Endodermal cell (in vitro differentiated cells): ENCODE measurements at places on chromosomes 2 and 18. TPM values are rescaled to one million over a fixed set of nuclear protein-coding genes. Genes with fewer than 3 reads are reported as not detected.
A peak's percentile ranks its signal among the peaks of the same experiment; 100 is the strongest.

- peaks cover 33% of the 10 kb centered on the region for H3K27me3 ChIP-seq
- DNase-seq: peak; percentile 77
- H3K4me3 ChIP-seq: peak overlapping the region; percentile 81
- no peaks in the 10 kb centered on the region for H3K36me3 ChIP-seq
- no peak overlapping the region for H3K27ac ChIP-seq
Measured at GRCh38 chr2:197309691-197310231, 819 bp downstream of the ANKRD44 start.

- no peaks in the 10 kb centered on the region for H3K27me3 ChIP-seq
- H3K27ac ChIP-seq: no peak overlapping the region
- no peaks in the 10 kb centered on the region for H3K36me3 ChIP-seq
- no peak for DNase-seq
- H3K4me1 ChIP-seq: peaks cover 10% of the 10 kb centered on the region
- no peak overlapping the region for H3K4me3 ChIP-seq
Measured at GRCh38 chr18:76837071-76837470, 14.7 kb downstream of the ZNF236 start.

GRCh38 chr2:137947032-137947727 lies 17.1 kb upstream of the HNMT start:
- no peak for DNase-seq
- H3K36me3 ChIP-seq: no peaks in the 10 kb centered on the region
- H3K27me3 ChIP-seq: peaks cover 6% of the 10 kb centered on the region
- no peaks in the 10 kb centered on the region for H3K4me1 ChIP-seq
- H3K4me3 ChIP-seq: no peak overlapping the region

DNA sequence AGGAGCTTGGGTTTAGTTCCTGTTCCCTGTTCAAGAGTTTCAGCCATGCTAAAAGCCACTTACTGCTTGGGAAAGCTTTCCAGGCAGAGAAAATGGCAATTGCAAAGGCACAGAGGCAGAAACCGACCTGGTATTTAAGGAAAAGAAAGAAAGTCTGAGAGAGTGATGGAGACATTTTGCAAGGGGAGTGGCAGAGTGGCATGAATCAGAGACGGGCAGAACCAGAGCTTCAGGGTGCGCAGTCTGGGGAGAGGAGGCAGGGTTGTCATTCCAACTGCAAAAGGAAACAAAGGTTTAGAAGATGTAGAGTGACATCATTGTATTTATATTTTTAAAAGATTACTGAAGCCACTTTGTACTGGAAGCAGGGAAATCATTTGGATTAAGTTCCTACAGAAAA lies 14.9 kb upstream of the GNAL start:
- H3K36me3 ChIP-seq: no peaks in the 10 kb centered on the region
- DNase-seq: peak; percentile 7
- H3K27me3 ChIP-seq: no peaks in the 10 kb centered on the region
- no peak overlapping the region for H3K4me3 ChIP-seq
- peaks cover 2% of the 10 kb centered on the region for H3K4me1 ChIP-seq
- H3K27ac ChIP-seq: no peak overlapping the region

DNA sequence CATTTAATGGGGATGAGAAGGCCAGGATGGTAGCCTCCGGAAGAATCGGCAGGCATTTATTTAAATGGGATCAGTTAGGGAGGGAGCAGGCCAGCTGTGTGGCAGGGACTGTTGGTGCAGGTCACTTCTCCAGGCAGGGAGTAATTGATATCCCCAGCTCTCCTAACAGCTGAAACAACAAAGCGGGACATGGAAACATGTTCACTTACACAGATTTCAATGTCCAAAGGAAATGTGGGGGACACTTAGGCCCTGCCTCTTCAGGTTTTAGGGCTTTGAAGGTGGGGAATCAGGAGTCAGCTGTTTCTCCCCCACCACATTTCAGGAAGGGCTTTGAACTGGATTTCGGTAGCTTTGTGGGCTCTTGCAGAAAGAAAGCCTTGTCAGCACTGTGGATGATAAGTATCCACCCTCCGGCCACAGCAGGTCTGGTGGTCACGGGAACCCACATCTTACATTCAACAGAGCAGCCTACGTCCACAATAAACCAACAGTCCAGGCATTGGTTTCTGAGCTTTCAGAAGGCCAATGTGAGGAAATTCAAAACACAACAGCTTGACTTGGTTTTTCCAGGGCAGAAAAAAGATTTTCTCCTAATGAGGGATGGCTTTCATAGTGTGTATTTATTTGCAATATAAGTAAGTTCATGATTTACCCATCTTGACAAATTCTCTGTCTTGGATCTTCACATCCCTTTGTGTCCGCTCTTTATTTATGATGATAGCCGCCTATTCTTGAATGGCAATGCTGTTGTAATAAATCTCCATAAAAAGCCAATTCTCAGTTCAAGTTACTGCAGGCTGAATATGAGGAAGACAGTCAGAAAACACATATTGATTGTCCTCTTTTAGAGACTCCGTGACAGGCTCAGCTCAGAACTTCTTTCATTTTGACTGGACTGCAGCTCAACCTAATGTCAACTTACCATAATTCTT lies 96.6 kb upstream of the NRP2 start:
- H3K27me3 ChIP-seq: no peaks in the 10 kb centered on the region
- no peak for DNase-seq
- H3K4me3 ChIP-seq: no peak overlapping the region
- no peaks in the 10 kb centered on the region for H3K4me1 ChIP-seq

The GYPC gene
- 18.9 to 23.2 TPM (median 21.5 TPM) in 3 replicates for total RNA-seq

The ZNF396 gene
- 5.4 and 5.6 TPM in 2 replicates for total RNA-seq

- no peak overlapping the region for H3K4me3 ChIP-seq
- H3K27ac ChIP-seq: no peak overlapping the region
- no peak for DNase-seq
- H3K4me1 ChIP-seq: no peaks in the 10 kb centered on the region
- no peaks in the 10 kb centered on the region for H3K27me3 ChIP-seq
Measured at GRCh38 chr2:59288771-59289170, 1047.6 kb upstream of the FANCL start.

DNA sequence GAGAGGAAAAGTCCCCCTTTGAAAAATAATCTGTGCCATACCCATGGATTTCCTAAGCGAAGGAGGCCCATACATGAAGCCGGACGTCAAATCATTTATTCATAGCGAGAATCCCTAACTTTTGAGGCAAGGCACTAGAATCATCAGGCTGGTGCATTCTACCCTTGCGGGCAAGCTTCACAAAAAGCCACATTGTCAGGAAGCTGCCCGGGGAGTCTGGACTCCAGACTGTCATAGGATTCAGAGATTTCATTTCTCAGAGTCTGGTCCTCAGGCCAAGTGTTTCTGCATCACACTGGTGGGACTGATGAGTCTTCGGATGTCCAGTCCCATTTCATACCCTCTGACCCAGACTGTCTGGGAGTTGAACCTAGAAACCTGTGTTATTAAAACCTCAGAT lies 8.9 kb downstream of the SLC9A4 start:
- H3K4me1 ChIP-seq: no peaks in the 10 kb centered on the region
- H3K36me3 ChIP-seq: no peaks in the 10 kb centered on the region
- no peak overlapping the region for H3K4me3 ChIP-seq
- no peaks in the 10 kb centered on the region for H3K27me3 ChIP-seq
- no peak overlapping the region for H3K27ac ChIP-seq
- no peak for DNase-seq

- H3K4me3 ChIP-seq: no peak overlapping the region
Measured at GRCh38 chr18:51154431-51155063, 42.9 kb downstream of the MEX3C start.

DNA sequence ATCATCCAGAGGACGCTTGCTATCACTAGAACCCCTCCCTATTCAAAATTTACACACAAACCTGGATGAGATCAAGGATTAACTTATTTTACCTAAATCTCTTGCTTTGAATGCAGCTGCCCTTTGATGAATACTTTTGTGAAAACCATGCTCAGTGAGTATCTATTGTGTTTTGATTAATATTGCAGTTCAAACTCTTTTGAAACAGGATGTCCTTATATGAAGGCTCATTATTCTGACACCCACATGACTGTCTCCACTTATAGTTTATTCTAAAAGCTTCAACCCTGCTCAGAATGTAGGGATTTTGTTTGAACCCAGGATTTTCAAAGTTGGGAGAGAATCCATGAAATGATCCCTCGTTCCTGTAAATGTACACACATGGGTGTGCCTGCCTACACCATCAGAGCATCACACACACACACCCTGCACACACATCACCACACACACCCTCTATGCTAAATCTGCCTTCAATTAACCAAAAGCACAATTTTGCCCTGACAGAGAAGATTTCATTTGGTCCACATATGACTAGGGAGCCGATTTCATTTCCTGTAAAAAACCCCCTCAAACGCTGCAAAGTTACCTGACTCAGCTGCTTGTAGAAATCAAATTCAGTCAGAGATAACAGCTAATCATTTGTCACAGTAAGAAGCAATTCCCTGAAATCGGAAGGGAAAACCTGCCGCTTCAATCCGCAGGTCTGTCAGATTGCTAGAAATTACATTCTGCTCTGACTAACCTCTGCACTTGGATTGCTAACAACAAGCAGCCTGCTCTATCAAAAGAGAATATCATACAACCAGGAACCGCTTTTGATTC lies 65.2 kb downstream of the ZEB2 start:
- peaks cover under 1% of the 10 kb centered on the region for H3K27me3 ChIP-seq
- H3K4me3 ChIP-seq: no peak overlapping the region
- no peak for DNase-seq
- H3K36me3 ChIP-seq: no peaks in the 10 kb centered on the region
- peaks cover 14% of the 10 kb centered on the region for H3K4me1 ChIP-seq

GRCh38 chr2:209721497-209721896 lies 50.1 kb upstream of the UNC80 start:
- DNase-seq: no peak
- no peaks in the 10 kb centered on the region for H3K27me3 ChIP-seq
- no peak overlapping the region for H3K27ac ChIP-seq
- H3K36me3 ChIP-seq: no peaks in the 10 kb centered on the region

- H3K27me3 ChIP-seq: no peaks in the 10 kb centered on the region
- no peaks in the 10 kb centered on the region for H3K4me1 ChIP-seq
- H3K27ac ChIP-seq: no peak overlapping the region
- DNase-seq: no peak
Measured at GRCh38 chr2:232993231-232993821, 19.7 kb downstream of the NGEF start.

- H3K36me3 ChIP-seq: no peaks in the 10 kb centered on the region
- DNase-seq: no peak
- no peaks in the 10 kb centered on the region for H3K4me1 ChIP-seq
- H3K27ac ChIP-seq: no peak overlapping the region
- no peak overlapping the region for H3K4me3 ChIP-seq
Measured at GRCh38 chr2:197217541-197217940, 93.0 kb downstream of the ANKRD44 start.

GRCh38 chr2:218276986-218277755 lies 6.9 kb downstream of the PNKD start:
- H3K27me3 ChIP-seq: no peaks in the 10 kb centered on the region
- no peak for DNase-seq
- peaks cover 3% of the 10 kb centered on the region for H3K4me1 ChIP-seq
- H3K36me3 ChIP-seq: peaks cover 52% of the 10 kb centered on the region
- no peak overlapping the region for H3K4me3 ChIP-seq

GRCh38 chr2:174631009-174631981 lies 33.7 kb upstream of the WIPF1 start:
- H3K36me3 ChIP-seq: no peaks in the 10 kb centered on the region
- DNase-seq: no peak
- H3K4me3 ChIP-seq: no peak overlapping the region

DNA sequence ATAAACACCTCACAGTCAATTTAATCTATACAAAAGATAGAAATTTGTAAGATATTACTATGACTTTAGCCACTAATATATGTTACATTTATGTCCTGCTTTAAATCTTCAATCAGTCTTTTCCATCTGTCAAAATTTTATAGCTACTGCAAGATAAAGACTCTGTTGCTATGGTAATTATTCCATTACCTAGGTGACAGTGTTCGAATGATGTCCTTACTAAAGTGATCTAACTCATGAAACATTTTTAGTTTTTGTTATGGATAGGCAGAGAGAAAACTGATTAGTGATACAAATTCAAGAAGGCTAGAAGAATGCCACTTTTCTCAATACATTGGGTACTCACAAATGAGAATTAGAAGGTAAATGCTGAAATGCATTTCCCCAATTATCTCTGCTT lies 359.9 kb upstream of the FSHR start:
- H3K27me3 ChIP-seq: no peaks in the 10 kb centered on the region
- no peaks in the 10 kb centered on the region for H3K36me3 ChIP-seq
- no peak overlapping the region for H3K27ac ChIP-seq
- no peaks in the 10 kb centered on the region for H3K4me1 ChIP-seq
- H3K4me3 ChIP-seq: no peak overlapping the region

- H3K27ac ChIP-seq: peak overlapping the region; percentile 92
- peaks cover 15% of the 10 kb centered on the region for H3K4me1 ChIP-seq
- no peaks in the 10 kb centered on the region for H3K27me3 ChIP-seq
- peak; percentile 94 for DNase-seq
- H3K4me3 ChIP-seq: no peak overlapping the region
Measured at GRCh38 chr18:12278741-12279682, 24.9 kb downstream of the CIDEA start.

GRCh38 chr2:160473468-160474318 lies 19.9 kb downstream of the RBMS1 start:
- no peaks in the 10 kb centered on the region for H3K4me1 ChIP-seq
- DNase-seq: no peak
- H3K27ac ChIP-seq: peak overlapping the region; percentile 47
- no peak overlapping the region for H3K4me3 ChIP-seq
- no peaks in the 10 kb centered on the region for H3K27me3 ChIP-seq
- no peaks in the 10 kb centered on the region for H3K36me3 ChIP-seq

- no peaks in the 10 kb centered on the region for H3K36me3 ChIP-seq
- peaks cover 3% of the 10 kb centered on the region for H3K27me3 ChIP-seq
- no peak overlapping the region for H3K4me3 ChIP-seq
Measured at GRCh38 chr2:236525411-236525997, 44.1 kb upstream of the ACKR3 start.

- no peak overlapping the region for H3K27ac ChIP-seq
Measured at GRCh38 chr2:113169002-113169530, 4.7 kb upstream of the PSD4 start.

GRCh38 chr2:164840458-164840929 lies 1.1 kb downstream of the COBLL1 start:
- peak overlapping the region; percentile 88 for H3K4me3 ChIP-seq
- no peak overlapping the region for H3K27ac ChIP-seq

- H3K36me3 ChIP-seq: no peaks in the 10 kb centered on the region
- H3K4me1 ChIP-seq: no peaks in the 10 kb centered on the region
- DNase-seq: no peak
- H3K4me3 ChIP-seq: no peak overlapping the region
- H3K27me3 ChIP-seq: peaks cover 11% of the 10 kb centered on the region
Measured at GRCh38 chr2:129763966-129764365, 215.5 kb upstream of the RAB6C start.

The LBX2 gene
- total RNA-seq: 1.6 and 1.7 TPM in 2 replicates

The ASB18 gene
- not detected in 2 replicates for total RNA-seq

GRCh38 chr2:132252894-132253264 lies 91.1 kb upstream of the ANKRD30BL start:
- H3K27ac ChIP-seq: no peak overlapping the region
- H3K4me1 ChIP-seq: no peaks in the 10 kb centered on the region
- no peak overlapping the region for H3K4me3 ChIP-seq
- no peaks in the 10 kb centered on the region for H3K36me3 ChIP-seq
- DNase-seq: peak; percentile 17

GRCh38 chr2:113105047-113105785 lies 22.2 kb upstream of the IL1RN start:
- H3K4me1 ChIP-seq: no peaks in the 10 kb centered on the region
- H3K4me3 ChIP-seq: no peak overlapping the region
- no peak for DNase-seq
- H3K27ac ChIP-seq: no peak overlapping the region

GRCh38 chr18:75544496-75544895 lies 117.0 kb upstream of the SMIM21 start:
- H3K36me3 ChIP-seq: no peaks in the 10 kb centered on the region
- H3K27ac ChIP-seq: no peak overlapping the region
- no peak overlapping the region for H3K4me3 ChIP-seq
- H3K4me1 ChIP-seq: no peaks in the 10 kb centered on the region
- H3K27me3 ChIP-seq: no peaks in the 10 kb centered on the region
- no peak for DNase-seq
